Stimulated activated CD8-positive, alpha-beta memory T cell treated with anti-CD3 and anti-CD28 coated beads, Interleukin-4, amount 100 ng/mL, for 1 hour (primary cell): ENCODE measurements at places on chromosomes 13 and 19.
A peak's percentile ranks its signal among the peaks of the same experiment; 100 is the strongest.

GRCh38 chr13:99051768-99052455 lies 74.0 kb upstream of the DOCK9 start:
- no peak for DNase-seq

- no peak for DNase-seq
Measured at GRCh38 chr13:67619351-67619994, 389.3 kb upstream of the PCDH9 start.

DNA sequence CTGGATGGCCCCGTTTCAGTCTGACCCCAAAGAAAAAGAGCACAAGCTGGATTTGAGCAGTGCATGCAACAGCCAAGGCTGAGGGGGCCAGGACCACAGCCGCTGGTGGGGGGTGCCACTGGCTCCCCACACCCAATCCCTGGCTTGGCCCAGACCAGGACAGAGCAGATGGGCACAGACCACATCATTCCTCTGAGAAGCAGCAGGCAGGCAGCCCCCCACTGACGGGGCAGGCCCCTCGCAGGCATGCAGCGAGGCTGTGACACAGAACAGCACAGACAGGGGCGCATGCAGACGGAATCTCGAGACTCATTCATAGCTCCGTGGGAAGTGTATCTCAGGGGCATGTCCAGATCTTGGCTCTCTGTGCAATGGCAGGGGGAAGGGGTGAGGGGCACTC lies 74.9 kb downstream of the IER2 start:
- no peak for DNase-seq

DNA sequence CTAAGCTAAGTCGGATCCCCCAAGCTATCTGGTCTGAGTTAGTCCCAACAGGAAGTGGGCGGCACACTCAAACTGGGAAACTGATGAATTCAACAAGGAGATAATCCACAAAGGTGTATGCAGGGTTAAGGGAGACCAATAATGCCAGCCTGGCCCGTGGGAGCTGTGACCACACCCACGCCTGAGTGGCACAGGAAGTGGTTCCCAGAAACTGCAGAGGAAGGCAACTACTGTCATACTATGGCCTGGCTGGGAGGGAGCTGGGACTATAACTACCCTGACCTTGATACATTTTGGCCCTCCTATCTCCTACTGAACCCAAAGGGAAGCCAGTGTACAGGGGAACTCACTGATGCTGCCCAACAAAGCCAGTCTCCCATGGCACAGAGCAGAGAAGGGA lies 85.5 kb upstream of the TDRD3 start:
- no peak for DNase-seq

DNA sequence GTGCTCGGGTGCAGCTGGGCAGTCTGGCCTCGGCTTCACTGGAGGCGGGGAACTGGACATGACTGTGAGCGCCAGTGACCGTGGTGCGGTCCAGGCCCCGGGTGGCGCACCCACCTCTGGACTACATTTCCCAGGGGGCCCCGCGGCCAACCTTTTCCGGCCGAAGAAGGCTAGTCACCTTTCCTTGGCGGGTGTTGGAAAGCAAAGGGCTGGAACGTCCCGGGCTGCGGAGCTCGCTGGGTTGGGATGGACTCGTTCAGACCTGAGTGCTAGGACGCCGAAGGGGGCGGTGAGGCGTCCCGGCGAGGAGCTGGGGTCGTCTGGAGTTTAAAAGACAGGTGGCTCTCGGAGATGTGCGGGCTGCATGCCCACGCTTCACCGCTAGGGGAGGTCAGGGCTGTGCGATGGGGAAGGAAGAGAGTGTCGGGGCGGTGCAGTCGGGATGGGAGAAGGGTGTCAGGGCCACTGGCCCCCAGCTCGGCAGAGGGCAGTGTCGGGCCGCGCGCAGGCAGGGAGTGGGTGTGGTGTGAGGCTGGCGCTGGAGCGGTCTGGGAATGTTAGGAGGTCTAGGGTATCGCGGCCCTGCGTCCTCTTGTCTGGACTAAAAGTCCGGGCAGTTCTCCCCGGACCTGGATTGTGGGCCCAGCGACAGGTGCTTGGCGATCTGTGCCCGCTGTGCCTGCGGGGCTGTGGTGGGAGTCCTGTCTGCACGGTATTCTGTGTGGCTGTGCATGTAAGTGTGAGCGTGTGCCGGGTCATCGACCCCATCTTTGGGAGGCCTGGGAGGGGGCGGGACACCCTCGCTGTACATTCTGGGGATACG lies 57.1 kb downstream of the ZNF568 start:
- DNase-seq, result peak; percentile 55
